ENCODE measurements at places on chromosomes 1 and 21.

DNA sequence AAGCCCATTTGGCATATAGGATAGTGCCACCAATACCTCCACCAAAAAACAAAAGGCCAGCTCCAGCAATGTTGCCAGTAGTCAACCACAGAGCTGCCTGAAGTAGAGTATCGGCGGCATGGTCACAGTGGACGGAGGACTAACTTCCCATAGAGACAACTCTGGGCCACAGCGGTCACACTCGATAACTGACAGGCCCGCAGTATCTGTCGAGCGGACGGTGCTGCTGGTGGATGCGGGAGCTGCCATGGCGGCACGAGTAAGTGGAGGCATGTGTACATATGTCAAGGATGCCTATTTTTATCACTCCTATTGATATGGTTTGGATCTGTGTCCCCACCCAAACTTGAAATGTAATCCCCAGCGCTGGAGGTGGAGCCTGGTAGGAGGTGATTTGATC lies 4.1 kb downstream of the KRTAP12-1 start:
- no peak for DNase-seq

DNA sequence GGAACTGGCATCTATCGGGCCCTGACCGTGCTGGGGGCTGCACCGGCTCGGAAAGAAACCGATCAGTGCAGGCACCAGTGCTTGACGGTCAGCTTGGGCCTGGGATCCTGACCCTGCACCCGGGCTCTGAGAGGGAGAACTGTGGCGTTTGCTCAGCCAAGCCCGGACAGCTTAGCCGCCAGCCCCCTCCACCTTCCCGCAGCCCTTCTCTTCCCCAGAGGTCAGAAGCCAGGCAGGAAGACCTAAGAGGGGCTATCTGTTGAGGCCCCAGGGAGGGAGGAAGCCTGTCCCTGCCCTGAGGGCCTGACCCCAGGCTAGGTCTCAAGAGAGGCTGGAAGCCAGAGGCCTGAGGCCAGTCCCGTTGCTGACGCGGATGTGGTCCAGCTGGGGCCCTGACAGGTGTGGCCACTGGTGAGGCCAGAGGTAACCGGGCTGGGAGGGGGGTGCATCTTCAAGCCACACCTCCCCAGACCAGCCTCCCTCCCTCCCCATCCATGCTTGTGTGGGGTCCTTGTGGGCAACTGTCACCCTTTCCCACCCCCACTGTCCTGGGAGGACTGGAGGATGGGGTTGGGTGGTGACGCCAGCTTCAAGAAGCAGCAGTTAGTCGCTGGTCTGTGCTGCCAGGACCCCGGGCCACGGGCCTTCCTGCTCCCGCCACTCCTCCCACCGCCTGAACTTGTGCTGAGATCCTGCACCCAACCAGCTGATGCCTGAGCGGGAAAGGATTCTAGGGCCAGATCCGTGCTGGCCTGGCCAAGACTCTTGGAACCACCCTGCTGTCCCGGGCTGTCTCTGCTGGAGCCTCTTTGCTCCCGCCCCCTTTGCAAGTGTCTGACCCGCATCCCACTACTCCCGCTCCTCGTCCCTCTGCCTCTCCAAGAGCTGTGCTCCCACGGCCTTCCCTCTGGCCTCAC lies 2.6 kb upstream of the DVL1 start:
- DNase-seq: peak; percentile 93

DNA sequence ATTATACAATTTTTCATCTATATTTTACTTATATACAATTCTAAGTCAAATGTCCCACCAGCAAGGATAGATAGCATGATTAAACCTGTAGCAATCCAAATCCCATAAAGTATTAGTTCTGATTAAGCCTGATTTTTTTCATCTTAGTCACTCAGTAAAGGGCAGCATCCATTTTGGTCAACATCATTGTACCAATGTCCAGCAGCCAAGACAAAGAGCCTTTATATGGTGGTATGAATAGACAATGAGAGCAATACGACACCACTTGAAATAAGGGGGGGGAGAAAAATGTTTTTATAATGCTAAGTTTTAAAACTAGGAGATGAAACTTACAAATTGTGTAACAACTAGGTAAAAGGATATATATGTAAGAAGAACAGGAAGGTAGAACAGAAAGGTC lies 7.4 kb downstream of the ZNF644 start:
- DNase-seq: no peak

- DNase-seq: no peak
Measured at GRCh38 chr1:50940291-50940690, 19.8 kb downstream of the FAF1 start.

GRCh38 chr1:180382326-180383115 lies 119.9 kb downstream of the ACBD6 start:
- no peak for DNase-seq

- no peak for DNase-seq
Measured at GRCh38 chr1:119987686-119988085, 81.8 kb downstream of the NOTCH2 start.

DNA sequence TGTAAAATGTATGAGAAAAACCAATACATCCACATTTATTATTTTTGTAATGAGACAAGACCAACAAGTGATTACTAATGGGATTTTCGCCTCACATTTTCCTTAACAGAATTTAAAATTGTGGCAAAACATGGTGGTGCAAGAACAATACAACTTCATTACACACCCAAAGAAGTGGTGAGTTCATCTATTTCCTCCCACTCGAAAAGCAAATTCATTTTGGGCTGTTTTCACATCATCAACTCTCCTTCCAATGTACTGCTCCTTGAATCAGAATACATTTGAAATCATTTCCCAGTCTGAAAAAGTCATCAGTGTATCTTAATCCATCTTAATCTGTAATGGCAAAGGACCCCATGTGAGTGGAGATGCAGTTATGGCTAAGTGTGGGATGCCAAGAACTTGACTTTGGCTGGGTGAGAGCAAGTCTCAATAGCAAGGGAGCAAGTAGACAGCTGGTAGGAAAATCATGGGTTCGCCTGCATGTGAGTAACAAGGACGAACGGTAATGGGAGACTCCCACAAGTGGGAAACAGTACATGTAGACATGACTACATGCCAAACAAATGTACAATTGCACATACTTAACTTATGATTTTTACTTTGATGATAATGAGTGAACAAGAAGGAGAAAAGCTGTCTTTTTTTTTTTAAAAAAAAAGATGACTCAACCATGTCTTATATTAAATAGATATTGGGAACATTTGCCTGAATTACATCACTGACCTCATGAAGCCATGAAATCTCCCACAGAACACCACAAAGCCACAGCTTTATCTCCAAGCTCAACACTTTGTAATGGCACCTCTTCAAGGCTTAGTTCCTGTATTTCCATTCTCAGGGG lies 46.0 kb downstream of the RUNX1 start:
- DNase-seq: no peak

DNA sequence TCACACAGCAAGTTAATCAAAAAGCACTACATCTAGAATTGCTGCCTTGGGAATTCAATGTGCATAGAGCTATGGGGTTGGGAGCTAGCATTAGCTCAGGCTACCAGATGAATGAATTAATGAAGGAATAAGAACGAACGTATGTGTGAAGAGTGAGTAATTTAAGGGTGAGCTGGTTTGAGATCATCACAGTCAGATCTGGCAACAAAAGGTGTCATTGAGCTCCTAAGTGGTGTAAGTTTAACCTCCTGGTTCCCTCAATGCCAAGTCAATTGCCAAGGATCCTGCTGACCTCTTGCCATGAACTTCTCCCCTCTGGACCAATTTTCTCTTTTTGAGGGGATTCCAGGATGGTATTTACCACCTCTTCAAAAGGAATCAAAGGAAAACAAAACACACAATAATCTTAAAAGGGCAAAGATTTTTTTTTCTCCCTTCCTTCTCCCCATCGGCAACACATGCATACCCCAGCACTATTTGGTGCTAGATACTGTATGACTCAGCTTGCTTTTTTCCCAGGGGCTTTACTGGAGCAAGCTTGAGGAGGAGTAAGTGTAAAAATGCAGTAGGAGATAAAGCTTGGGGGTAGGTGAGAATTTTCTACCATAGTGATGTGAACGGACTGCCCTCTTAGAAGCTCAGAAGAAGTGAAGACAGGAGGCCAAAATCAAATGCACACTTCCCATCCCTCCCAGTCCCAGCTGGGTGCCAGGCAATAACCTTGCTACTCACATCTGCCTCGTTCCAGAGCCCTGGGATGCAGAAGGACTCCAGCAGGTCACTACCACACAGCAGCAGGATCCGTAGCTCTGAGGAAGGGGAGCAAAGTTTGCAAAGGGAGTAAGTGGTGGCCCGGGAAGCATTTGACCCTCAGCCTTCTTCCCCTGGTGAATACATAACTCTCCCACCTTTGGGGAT lies 92.0 kb downstream of the LAMC2 start:
- peak; percentile 76 for DNase-seq

- DNase-seq: no peak
Measured at GRCh38 chr1:24236789-24237371, 49.8 kb upstream of the IFNLR1 start.

- DNase-seq: no peak
Measured at GRCh38 chr21:35150562-35151226, 101.6 kb upstream of the RUNX1 start.

- no peak for DNase-seq
Measured at GRCh38 chr1:176773038-176773437, 310.1 kb downstream of the PAPPA2 start.

GRCh38 chr1:218299416-218299815 lies 14.3 kb downstream of the RRP15 start:
- no peak for DNase-seq

- DNase-seq: no peak
Measured at GRCh38 chr1:7941437-7941793, 776 bp upstream of the TNFRSF9 start.

DNA sequence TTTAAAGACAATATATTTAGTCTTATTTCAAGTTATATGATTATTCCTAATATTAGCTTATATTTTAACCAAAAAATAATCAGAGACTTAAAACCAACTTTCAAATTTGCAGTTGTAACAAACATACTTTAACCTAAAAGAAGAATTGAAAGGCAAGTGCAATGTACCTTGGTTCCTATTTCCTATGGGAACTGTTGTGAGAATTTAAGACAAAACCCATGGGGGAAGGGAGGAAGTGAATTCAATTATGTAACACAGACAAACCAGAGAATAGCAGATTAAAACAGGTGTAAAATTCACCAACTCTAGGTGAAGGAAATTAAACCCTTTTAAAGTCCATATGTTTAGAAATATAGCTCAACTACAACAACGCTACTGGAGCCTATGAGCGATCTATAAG lies 22.6 kb upstream of the CR2 start:
- DNase-seq: no peak

GRCh38 chr1:71640998-71641397 lies 560.2 kb upstream of the ZRANB2 start:
- no peak for DNase-seq

DNA sequence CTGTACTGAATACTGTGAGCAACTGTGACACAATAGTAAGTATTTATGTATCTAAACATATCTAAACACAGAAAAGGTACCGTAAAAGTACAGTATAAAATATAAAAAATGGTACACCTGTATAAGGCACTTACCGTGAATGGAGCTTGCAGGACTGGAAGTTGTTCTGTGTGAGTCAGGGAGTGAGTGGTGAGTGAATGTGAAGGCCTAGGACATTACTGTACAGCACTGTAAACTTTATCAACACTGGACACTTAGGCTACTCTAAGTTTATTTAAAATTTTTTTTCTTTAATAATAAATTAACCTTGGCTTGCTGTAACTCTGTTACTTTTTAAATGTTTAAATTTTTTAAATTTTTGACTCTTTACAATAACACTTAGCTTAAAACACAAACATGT lies 24.5 kb upstream of the SHCBP1L start:
- DNase-seq: no peak

- DNase-seq: no peak
Measured at GRCh38 chr1:58779059-58779754, 4.6 kb downstream of the JUN start.

- DNase-seq: no peak
Measured at GRCh38 chr21:46660505-46660904, 25.0 kb downstream of the PRMT2 start.

- DNase-seq: no peak
Measured at GRCh38 chr1:1013922-1014648, 788 bp downstream of the ISG15 start.

GRCh38 chr1:22210176-22210575 lies 67.3 kb upstream of the WNT4 start:
- DNase-seq: no peak

GRCh38 chr1:29271724-29272123 lies 35.4 kb downstream of the PTPRU start:
- DNase-seq: no peak

DNA sequence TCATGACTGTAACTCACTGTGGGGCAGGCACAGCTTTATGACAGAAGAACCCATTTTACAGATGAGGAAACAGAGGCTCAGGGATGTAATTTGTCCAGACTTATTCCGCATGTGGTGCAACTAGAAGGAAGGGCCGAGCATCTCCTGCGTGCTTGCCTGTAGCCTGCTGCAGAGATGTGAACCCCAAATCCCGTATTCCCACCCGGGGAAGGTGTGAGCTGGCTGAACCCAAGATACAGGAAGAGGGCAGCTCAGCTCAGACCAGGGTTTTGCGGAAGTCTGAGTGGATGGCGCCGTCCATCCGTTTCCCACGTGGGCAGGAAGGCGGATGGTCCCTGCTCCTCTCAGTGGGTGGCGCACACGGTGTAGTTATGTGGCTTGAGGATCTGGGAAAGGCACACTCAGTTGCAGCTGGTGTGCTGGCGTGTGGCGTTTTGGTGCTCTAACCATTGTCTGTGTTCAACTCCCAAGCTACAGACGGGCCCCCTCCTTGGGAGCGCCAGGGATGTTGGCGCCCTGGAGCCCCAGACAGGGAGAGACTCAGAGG lies 1.2 kb downstream of the CROCC start:
- DNase-seq: no peak

DNA sequence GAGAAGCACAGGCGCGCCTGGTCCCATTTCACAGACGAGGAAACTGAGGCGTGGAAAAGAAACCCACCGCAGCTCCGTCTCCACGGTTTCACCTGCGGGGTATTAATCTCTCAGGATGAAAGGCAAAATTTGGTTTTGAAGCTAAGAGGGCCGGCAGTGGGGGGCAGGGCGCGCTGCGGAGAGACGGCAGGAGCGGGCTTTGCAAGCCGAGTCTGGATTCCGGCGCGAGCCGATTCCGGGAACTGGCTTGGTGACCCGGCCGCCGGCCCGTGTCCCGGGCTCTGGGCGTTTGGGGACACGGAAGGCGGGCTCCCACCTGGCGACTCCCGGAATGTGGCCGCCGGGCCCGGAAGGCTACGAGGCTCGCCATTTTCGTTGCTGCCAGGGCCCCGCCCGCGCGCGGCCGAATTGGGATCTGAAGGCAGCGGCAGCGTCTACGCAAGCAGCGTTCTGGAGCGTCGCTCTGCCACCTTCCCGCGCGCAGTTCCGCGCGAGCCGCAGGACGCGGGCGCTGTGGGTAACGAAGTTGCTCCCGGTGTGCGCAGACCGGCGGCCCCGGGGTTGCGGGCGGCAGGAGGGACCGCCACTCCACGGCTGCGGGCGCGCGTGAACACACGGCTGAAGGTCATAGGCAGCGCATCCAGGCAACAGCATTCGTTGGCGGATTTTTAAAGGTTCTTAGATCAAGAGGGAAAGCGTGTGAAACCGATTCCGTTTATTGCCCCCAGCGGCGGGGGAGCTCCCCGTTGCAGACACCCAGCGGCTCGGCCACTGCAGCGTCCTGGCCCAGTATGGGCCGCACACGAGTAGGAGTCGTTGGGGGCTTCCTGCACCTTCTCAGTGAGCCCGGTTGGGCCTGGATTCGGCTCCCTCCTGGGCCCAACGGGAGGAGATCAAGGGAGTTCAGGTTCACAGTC lies 5.4 kb upstream of the PRDM16 start:
- no peak for DNase-seq

- no peak for DNase-seq
Measured at GRCh38 chr1:154306151-154306550, 14.7 kb upstream of the AQP10 start.

- no peak for DNase-seq
Measured at GRCh38 chr1:43441894-43442637, 11.7 kb downstream of the HYI start.

All from lower leg skin (tissue), 4 donors.